ENCODE measurements at places on chromosomes 12 and 14.

DNA sequence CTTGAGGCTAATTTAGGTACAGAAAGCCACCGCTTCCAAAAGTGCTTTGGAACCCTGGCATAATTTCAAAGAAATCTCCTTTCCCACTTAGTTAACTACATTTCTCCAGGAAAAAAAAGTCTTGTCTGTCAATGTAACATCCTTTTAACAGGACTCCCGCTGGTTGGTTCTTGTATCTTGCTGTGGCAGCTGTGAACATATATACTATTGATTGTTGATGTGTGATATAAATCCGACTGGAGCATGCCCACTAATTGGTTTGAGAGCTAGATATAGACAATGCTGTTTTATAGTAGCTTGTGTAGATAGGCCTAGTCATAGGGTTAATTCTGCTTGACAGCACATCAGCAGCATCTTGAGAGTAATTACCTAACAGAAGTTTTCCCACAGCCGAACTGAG lies 89.6 kb downstream of the MSRB3 start:
- DNase-seq = no peak

GRCh38 chr12:2185751-2186341 lies 133.1 kb downstream of the CACNA1C start:
- no peak for DNase-seq

DNA sequence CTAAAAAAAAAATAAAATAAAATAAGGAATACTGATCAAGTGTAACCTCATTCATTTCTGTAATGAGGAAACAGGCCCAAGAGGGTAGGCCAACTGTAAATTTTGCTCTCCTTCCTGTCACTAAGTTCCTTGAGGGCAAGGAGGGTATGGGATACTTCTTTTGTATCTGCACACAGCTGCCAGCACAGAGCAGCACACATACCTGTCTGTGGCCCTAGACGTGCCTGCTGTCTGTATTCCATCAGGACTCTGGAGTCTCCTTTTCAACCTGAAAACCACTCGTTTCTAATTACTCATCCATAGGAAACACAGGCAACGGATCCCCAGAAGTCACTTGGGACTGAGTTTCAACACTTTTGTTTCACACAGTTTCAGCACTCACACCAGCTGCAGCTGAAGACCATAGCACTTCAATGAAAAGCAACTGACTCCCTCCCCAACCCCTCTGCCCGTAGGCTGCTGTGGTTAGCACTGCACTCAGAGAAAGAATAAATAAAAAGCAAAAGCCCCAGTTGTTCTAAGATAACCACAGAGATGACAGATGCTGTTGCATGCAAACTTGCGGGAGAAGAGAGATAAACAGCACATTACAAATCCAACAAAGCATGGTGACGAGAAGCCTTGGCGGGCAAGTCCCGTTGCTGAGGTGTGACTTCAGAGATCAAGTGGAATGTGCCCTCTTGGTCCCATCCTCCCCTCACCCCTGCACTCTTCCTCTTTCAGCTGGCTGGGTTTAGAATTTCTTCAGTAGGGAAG lies 24.9 kb downstream of the CRACR2A start:
- no peak for DNase-seq

DNA sequence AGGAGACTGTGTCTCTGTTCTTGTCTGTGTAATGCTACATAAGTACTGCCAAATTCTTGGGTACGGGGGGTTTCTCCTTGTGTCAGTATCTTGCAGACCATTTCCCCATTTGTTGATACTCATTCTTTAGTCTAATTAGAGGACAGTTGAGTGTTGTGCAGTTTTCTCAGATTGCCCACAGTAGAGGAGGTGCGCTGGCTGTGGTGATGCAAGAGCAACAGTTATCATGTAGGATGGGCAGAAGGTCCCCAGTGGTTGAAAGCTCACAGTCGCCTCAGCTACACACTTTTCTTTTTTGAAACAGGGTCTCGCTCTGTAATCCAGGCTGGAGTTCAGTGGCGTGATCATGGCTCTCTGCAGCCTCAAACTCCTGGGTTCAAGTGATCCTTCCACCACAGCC lies 37.8 kb upstream of the ATP2A2 start:
- no peak for DNase-seq

- DNase-seq = no peak
Measured at GRCh38 chr12:91565246-91565645, 382.6 kb upstream of the DCN start.

GRCh38 chr14:74630881-74631690 lies 19.0 kb upstream of the LTBP2 start:
- DNase-seq = no peak

DNA sequence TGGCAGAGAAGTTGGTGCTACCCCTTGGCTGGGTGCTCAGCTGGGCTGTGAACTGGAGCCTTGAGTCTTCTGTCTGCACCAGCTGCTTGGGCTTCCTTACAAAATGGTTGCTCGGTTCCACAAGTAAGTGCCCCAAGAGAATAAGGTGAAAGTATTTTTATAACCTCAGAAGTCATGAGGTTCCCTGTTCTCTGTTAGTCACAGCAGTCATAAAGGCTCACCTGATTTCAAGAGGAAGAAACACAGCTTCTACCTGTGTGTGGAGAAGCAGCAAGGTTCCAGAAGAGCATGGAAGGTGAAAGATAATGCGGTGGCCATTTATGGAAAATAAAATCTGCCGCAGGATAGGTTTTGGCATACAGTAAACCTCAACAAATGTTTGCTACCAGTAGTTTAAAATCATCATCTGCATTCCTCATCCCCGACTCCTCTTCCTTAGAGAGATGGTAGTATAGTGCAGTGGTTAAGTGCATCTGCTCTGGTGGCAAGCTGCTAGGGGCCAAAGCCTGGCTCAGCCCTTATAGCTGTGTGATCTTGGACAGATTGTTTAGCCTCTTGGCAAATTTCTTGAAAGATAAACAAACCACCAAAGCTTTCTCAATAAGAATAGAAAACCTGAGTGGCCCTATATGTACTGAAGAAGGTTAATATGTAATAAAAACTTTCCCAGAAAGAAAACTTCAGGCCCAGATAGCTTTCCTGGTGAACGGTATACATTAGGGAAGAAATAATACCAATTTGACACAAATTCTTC lies 32.4 kb downstream of the TPCN1 start:
- DNase-seq = no peak

DNA sequence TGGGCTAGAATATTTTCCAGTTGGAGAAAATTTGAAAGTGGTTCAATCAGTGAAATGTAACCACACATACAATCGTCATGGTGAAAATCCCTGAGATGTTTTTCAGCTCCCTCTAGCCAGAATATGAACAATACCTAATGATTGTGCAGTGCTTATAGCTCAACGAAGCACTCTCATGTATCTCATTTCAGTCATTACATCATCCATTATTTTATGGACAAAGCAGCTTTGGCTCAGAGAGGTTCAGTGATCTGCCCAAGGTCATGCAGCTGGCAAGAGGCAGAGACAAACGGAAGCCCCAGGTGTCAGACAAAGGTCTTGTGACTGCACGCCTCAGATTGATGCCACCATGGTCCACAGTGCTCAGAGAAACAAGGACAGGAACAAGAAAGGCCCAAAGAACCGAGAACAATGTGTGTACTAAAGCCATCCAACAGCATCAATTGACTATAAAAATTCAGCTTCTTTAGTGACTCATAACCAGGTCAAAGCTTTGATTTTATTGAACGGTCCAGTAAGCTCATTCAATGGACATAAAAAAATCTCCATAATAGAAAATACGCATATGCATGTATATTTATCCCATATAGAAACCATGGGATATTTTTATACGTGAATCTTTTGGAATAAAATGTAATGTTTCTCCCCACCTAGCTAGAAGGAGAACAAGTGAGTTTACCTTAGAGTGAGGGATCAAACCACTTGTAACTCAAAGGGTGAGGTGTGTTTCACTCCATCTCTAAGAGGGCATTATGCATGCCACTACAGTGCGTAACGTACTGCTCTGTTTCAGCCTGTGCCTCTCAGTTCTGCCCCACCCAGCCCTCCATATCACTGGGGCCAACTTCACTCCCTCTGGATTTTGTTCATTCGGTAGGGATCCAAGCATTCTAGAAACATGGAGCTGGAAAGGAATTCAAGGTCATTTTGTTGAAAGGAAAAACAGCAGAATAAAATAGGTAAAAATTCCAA lies 141.8 kb downstream of the GRIN2B start:
- no peak for DNase-seq

DNA sequence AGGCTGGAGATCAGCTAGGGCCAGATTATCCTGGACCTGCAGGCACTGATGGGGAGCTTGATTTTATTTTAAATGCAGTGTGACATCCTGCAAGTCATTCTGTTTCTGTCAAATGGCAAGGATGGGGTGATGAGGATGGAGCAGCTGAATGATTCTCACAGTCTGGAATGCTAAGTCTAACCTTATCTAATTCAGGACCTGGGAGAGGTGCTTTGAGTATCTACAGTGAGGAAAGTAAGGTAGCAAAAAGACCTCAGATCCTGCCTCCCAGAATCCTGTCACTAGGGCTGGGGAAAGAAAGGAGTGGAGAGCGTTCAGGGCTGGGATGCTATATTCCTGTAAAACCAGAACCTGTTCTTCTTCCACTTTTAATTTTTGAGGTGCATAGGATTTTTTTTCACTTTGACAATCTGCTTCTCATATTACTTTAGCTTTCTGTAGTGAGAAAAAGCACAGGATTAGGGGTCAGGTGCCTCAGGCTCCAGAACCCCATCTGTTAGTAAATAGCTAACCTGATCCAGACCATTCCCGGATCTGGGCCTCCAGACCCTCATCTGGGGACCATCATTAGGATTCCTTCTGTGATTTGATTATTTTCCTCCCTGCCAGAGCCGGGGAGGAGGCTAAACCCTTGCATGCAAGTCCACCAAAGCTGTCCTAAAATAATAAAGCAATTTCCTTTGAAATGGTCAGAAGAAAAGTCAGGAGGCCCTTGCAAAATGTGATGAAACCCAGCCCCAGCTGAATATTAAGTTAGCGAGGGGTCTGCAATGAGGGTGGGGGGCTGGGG lies 54.7 kb downstream of the ASCL1 start:
- no peak for DNase-seq

- no peak for DNase-seq
Measured at GRCh38 chr14:77067632-77068516, 30.2 kb upstream of the CIPC start.

GRCh38 chr12:86543716-86544115 lies 287.5 kb upstream of the MGAT4C start:
- DNase-seq = no peak

- no peak for DNase-seq
Measured at GRCh38 chr14:67704484-67705089, 2.9 kb downstream of the RDH12 start.

- DNase-seq = no peak
Measured at GRCh38 chr14:96126339-96126782, 78.3 kb upstream of the BDKRB2 start.

DNA sequence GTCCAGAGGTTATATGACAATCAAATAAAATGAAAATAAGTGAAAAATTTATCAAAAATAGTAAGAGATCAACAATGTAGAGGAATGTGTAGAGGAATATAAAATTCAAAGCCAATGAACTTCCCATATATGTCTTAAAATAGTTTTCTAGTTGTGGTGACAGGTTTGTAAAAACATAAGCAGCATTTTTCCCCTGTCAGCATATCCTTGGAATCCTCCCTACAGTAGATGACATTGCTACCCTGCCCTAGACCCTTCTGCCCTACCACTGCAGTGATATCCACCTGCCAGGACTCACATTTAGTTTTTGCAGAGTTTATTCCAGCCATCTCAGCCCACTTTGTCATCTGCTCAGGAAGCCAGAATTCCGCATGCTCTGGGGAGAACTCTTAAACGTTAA lies 842.0 kb downstream of the RPS29 start:
- DNase-seq = no peak

DNA sequence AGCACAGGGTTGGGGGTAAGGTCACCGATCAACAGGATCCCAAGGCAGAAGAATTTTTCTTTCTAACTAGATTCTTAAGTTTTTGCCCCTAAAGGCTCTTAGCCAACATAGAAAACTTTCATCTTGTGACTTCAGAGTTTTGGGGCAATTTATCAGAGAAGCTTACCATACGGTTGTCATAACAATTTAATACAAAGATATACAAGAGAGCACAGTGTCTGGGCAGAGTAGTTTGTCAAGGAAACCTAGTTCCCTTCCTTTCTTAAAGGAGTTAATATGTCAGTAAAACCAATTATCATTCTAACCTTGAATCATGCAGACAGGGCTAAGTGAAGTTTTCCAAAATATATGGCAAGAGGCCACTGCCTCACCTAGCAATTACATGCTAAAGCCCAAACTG lies 18.4 kb downstream of the NR2C1 start:
- DNase-seq = no peak

DNA sequence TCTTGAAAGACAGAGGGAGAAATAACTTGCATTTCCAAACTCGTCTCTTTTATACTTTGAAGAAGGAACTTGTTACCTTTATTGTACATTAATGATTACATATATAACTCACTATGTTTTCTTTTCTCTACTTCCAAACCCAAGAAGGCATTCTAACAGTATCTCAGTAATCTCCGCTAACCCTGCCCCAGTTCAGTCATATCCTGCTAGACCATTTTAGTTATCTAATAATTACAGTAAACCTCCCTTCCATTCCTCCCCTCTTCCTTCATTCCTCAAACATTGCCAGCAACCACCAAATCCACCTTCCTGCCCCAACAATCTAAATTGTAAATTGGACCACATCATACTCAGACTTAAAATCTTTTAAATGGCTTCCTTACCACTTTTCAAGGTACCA lies 30.6 kb downstream of the STK38L start:
- no peak for DNase-seq

GRCh38 chr12:1882850-1883470 lies 35.5 kb downstream of the CACNA2D4 start:
- DNase-seq = no peak

GRCh38 chr12:59619461-59620240 lies 23.8 kb downstream of the SLC16A7 start:
- no peak for DNase-seq

- no peak for DNase-seq
Measured at GRCh38 chr14:77130386-77130785, 11.2 kb downstream of the ZDHHC22 start.

- no peak for DNase-seq
Measured at GRCh38 chr14:20798318-20798717, 4.3 kb downstream of the RNASE1 start.

DNA sequence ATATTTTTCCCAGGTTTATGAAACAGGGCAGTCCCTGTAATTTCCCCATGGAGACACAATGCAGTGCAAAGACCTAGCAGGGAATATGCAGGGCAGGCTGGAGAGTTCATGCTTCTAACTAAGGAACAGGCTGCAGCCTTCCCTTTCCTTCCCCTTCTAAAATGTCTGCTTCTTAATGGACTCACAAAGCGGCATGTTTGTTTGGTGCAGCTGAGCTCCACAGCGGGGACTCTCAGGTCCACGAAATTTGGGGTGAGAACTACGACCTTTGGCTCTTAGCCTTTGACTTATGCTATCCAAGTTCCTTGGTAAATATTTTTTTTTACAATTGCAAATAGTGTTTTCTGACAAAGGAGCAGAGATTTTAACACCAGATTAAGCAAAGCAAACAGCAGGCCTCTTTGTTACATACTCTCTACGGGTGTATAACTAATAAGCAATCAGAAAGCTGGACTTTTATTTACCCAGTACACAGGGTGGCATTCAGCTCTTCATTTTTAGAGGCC lies 323.6 kb downstream of the ZFP36L1 start:
- no peak for DNase-seq

DNA sequence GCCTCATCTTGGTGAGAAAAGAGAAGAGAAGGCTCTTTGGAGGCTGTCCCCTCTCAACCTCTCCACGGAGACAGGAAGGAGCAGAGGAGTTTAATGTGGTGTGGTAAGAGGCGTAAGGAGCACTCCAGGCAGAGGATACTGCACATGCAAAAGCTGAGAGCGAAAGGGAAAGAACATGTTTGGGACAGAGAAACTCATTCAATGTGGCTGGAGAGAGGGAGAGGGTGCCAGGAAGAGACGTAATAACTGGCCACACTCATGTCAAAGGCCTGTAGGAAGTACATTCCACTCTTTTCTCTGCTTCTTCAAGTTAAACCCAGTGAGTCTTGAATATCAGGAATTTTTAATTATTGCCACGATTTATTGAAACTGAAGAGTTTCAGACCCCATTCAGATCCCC lies 12.0 kb downstream of the VDR start:
- no peak for DNase-seq

Data from left renal pelvis (tissue), 4 donors.